ENCODE measurements at places on chromosomes 6 and 20.
A peak's percentile ranks its signal among the peaks of the same experiment; 100 is the strongest.

- no peak overlapping the region for H3K27ac ChIP-seq
- DNase-seq, result no peak
- H3K36me3 ChIP-seq, result no peaks in the 10 kb centered on the region
- H3K27me3 ChIP-seq, result no peaks in the 10 kb centered on the region
- no peak overlapping the region for H3K4me3 ChIP-seq
- H3K4me1 ChIP-seq, result peaks cover 45% of the 10 kb centered on the region
Observed at GRCh38 chr6:125219361-125219895, 65.9 kb downstream of the TPD52L1 start.

GRCh38 chr6:119501798-119502483 lies 152.4 kb upstream of the MAN1A1 start:
- no peak overlapping the region for H3K27ac ChIP-seq
- DNase-seq, result no peak
- no peaks in the 10 kb centered on the region for H3K27me3 ChIP-seq
- H3K4me1 ChIP-seq, result no peaks in the 10 kb centered on the region
- H3K4me3 ChIP-seq, result no peak overlapping the region
- no peaks in the 10 kb centered on the region for H3K36me3 ChIP-seq

GRCh38 chr20:32917191-32917950 lies 58.6 kb downstream of the EFCAB8 start:
- no peak overlapping the region for H3K27ac ChIP-seq
- no peak overlapping the region for H3K4me3 ChIP-seq
- DNase-seq, result no peak
- H3K36me3 ChIP-seq, result no peaks in the 10 kb centered on the region
- H3K4me1 ChIP-seq, result no peaks in the 10 kb centered on the region

GRCh38 chr20:1397710-1398109 lies 4.9 kb upstream of the FKBP1A start:
- no peaks in the 10 kb centered on the region for H3K36me3 ChIP-seq
- peaks cover 7% of the 10 kb centered on the region for H3K4me1 ChIP-seq
- H3K27me3 ChIP-seq, result no peaks in the 10 kb centered on the region
- no peak overlapping the region for H3K4me3 ChIP-seq

DNA sequence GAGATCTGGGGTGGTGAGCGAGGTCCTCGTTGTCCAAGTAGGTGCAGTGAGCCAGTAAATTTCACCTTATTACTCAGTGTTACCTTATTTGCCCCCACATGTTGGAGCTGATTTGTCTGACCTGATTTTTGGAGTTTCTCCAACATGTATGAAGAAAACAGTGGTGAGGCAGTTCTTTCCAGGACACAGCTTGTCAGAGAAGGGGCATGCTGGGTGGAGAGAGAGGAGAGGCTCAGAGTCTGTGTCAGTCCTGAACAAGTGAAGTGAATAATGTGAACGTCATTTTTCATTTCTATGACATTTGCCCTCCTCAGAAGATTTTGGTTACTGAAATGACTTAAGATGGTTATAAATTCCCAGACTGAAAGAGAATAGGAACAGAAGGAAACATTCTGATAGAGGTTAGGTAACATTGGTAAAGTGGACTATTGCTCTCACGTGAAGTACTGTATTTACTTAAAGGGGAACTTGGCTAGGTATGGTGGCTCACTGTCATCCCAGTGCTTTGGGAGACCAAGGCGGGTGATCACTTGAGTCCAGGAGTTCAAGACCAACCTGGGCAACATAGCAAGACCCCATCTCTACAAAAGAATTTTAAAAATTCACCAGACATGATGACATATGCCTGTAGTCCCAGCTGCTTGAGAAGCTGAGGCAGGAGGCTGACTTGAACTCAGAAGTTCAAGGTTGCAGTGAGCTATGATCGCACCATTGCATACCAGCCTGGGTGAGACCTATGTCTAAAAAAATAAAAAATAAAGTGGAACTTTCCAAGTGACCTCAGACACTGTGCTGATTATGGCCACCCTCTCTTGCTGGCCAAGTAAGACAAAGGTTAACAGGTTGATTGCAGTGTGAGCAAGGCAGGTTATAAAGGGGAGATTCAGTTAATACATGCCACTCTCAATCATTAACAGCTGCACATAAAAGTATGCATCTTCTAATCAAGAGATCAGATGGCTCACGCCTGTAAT lies 184.3 kb downstream of the EDN1 start:
- peak overlapping the region; percentile 94 for H3K27ac ChIP-seq
- no peak overlapping the region for H3K4me3 ChIP-seq
- H3K36me3 ChIP-seq, result no peaks in the 10 kb centered on the region

GRCh38 chr6:150027806-150028565 lies 2.7 kb upstream of the RAET1L start:
- H3K4me1 ChIP-seq, result peaks cover 3% of the 10 kb centered on the region
- no peak overlapping the region for H3K4me3 ChIP-seq
- no peaks in the 10 kb centered on the region for H3K36me3 ChIP-seq
- DNase-seq, result no peak
- H3K27ac ChIP-seq, result no peak overlapping the region

DNA sequence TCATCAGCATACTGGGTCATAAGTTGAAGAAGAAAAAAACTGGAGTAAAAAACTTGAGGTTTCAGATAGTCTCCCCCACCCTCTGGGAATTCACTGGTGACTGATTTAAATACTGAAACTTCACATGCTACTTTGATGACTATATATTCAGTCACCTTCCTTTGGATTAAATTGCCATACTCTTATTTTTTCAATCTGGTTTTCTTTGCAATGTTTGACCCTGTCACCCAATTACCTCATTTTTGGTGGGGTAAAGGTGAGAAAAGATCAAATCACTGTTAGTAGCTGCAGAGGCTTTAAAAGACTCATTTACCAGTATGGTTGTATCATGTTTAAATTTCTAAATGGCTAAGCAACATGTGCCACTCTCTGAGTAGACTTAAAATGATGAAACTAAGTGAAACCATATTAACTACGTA lies 862.7 kb upstream of the FLRT3 start:
- no peak overlapping the region for H3K4me3 ChIP-seq
- no peak overlapping the region for H3K27ac ChIP-seq
- DNase-seq, result no peak
- no peaks in the 10 kb centered on the region for H3K36me3 ChIP-seq
- H3K27me3 ChIP-seq, result no peaks in the 10 kb centered on the region

GRCh38 chr6:7819431-7820015 lies 91.1 kb downstream of the TXNDC5 start:
- H3K4me3 ChIP-seq, result no peak overlapping the region
- no peak overlapping the region for H3K27ac ChIP-seq
- no peak for DNase-seq
- H3K36me3 ChIP-seq, result no peaks in the 10 kb centered on the region
- no peaks in the 10 kb centered on the region for H3K27me3 ChIP-seq

DNA sequence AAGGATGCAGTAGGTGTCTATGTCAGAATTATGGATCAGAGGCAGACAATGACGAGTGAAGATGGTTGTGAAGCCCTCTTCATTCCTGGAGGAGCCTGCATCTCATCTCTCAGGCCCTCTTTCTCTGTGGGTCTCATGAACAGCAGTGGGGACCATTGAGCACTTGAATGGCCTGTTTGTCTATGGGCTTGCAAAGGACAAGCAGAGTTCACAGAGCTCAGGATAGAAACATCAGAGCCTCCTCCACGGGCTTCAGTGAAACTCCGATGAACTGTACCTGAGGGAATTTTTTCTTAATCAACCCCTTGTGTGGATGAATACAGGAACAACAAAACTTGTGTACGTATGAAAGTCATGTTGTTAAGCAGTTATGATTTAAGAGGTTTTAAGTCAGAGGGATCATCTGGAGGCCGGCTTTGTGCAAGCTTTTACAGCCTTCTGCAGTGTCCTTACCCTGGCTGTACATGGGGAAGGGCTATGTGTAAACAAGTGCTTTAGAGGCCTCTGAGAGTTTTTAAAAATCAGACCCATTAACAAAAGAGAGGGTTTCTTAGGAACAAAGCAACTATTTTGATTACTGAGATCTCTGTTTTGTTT lies 29.7 kb upstream of the PI16 start:
- H3K27me3 ChIP-seq, result no peaks in the 10 kb centered on the region
- H3K4me1 ChIP-seq, result peaks cover 37% of the 10 kb centered on the region
- no peak overlapping the region for H3K27ac ChIP-seq
- DNase-seq, result no peak
- H3K4me3 ChIP-seq, result no peak overlapping the region
- H3K36me3 ChIP-seq, result peaks cover 21% of the 10 kb centered on the region

DNA sequence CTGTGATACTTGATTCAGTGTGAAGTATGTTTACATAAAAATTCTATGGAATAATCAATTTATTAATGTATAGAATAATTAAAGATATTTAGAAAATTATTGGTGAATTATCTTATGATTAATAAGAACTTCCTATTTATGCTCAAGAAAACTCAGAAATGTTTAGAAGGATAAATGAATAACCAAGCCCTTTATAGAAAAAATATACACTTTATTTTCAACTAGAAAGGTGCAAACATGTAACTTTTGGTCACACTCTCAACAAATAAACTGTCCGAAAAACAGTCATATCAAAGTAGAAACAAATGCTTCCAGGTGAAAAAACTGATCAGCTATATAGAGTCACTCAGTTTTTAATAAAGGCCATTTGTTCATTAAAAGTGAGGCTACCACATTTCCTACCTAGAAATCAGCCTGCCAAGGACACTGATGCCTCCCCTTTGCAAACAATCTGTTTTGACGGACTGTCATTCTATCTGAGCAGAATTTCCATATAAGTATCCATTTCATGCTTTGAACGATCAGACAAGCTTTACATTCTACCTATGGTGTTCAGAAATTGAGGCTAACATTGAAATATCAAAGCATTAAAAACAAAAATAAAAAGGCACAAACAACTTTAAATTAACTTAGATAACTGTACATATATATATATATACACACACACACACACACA lies 3.0 kb downstream of the CCN2 start:
- peak overlapping the region; percentile 82 for H3K4me3 ChIP-seq
- DNase-seq, result no peak
- H3K27me3 ChIP-seq, result no peaks in the 10 kb centered on the region
- peaks cover 18% of the 10 kb centered on the region for H3K36me3 ChIP-seq
- H3K27ac ChIP-seq, result peak overlapping the region; percentile 92

DNA sequence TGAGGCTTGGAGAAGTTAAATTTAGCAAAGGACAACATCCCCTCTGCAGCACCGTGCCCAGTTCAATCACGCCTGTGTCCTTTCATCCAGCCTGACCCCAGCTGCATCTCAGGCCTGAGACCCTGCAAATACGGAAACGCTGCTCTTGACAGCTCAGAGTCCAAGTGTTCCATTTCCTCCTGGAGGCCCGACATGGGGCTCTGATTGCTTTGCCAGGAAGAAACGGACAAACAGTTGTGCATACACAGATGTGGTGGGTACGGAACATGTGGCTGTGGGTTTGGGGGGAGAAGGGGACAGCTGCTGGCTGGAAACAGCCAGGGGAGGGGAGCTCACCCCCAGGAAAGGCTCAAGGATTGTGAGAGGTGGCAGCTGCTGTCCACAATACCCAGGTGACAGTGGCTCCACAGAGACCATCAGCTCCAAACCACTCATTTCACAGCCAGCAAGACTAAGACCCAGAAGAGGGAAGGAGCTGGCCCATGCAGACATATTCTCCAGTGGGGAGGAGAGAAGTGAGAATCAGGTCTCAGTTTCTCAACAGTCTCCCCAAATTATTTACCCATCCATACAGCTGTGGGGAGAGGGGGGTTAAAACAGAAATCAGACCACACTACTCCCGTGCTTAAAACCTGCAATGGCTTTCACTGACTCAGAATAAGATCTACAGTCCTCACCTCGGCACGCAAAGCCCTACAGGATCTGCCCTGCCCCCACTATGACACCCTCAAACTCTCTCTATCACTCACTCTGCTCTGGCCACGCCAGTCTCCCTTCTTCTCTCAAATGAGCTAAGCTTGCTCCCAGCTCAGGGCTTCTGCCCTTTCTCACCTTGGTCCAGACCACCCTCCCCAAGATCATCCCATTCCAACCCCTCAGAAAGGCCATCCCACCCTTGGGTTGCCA lies 89.1 kb downstream of the PREX1 start:
- peaks cover 16% of the 10 kb centered on the region for H3K36me3 ChIP-seq
- H3K27ac ChIP-seq, result peak overlapping the region; percentile 59
- H3K27me3 ChIP-seq, result no peaks in the 10 kb centered on the region
- peaks cover 12% of the 10 kb centered on the region for H3K4me1 ChIP-seq

GRCh38 chr20:62487561-62488354 lies 12.0 kb upstream of the GATA5 start:
- no peaks in the 10 kb centered on the region for H3K27me3 ChIP-seq
- H3K4me3 ChIP-seq, result no peak overlapping the region
- no peaks in the 10 kb centered on the region for H3K4me1 ChIP-seq
- H3K36me3 ChIP-seq, result no peaks in the 10 kb centered on the region
- H3K27ac ChIP-seq, result no peak overlapping the region

DNA sequence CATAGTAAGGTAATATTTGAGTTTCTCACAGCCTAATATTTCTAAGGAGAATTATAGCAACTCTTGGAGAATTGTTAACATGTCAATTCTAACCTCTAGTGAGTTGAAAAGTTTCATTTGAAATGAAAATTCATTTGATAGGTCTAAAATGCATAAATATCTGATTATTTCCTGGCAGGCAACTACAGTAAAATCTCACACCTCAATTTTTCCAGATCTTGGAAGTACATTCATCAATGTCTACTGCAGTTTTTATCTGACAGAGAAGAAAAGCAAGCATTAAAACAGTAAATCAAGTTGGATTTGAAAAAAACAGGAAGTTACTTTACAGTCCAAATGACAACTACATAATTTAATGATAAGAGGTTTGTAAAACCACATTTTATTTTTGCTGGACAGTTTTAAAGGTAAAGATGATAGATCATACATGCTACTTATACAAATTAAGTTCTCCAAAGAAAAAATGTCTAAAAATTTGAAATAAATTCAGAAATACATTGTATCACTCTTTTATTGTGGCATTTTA lies 631.3 kb downstream of the EYS start:
- H3K27me3 ChIP-seq, result no peaks in the 10 kb centered on the region
- no peak for DNase-seq
- H3K27ac ChIP-seq, result no peak overlapping the region
- no peaks in the 10 kb centered on the region for H3K4me1 ChIP-seq

- H3K27me3 ChIP-seq, result no peaks in the 10 kb centered on the region
- peak; percentile 55 for DNase-seq
- peak overlapping the region; percentile 89 for H3K4me3 ChIP-seq
- peaks cover 20% of the 10 kb centered on the region for H3K4me1 ChIP-seq
- peak overlapping the region; percentile 93 for H3K27ac ChIP-seq
- H3K36me3 ChIP-seq, result no peaks in the 10 kb centered on the region
Observed at GRCh38 chr20:326645-327185, 1.4 kb downstream of the SOX12 start.

DNA sequence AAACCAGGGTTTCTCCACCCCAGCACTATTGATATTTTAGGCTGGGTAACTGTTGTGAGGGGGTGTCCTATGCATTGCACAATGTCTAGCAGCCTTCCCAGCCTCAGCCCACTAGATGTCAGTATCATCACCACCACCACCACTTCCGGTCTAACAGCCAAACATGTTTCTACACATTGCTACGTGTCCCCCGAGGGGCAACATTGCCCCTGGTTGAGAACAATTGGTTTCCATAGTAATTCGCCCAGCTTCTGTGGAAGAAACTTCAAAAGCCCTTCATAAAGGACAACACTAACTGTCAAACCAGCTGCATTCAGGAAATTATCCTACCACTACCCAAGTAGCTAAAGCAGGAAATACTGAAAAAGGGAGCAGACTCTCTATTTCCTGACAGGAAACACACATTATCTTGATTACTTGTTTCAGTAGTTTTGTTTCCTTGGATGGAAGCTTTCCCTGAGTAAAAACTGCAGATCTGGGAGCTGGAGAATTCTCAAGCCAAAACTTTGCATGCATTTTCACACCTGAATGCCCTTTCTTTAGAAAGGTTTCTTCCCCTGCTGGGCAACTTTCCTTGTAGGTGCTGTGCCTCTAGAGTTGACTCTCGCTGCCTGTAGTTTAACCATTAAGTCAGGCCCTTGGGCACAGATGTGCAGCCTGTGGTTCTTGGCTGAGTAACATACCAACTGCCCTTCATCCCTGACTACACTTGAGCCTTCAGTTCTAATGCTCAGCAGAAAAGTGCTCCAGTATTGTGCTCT lies 23.6 kb downstream of the PKHD1 start:
- no peak overlapping the region for H3K4me3 ChIP-seq
- no peaks in the 10 kb centered on the region for H3K27me3 ChIP-seq
- no peaks in the 10 kb centered on the region for H3K4me1 ChIP-seq

Measured in thoracic aorta (tissue), 2 donors.